Fibroblast of lung (primary cell): ENCODE measurements at places on chromosomes 4 and X. TPM values are rescaled to one million over a fixed set of nuclear protein-coding genes. Genes with fewer than 3 reads are reported as not detected.

SMARCA5 gene
- total RNA-seq = 49.6 and 53.3 TPM in 2 replicates

BTC gene
- 3.1 and 7.8 TPM in 2 replicates for total RNA-seq

- no peak for DNase-seq
Observed at GRCh38 chrX:150779385-150779784, 86.2 kb downstream of the MTMR1 start.

- DNase-seq = no peak
Observed at GRCh38 chrX:42366181-42366580, 411.8 kb downstream of the PPP1R2C start.

DNA sequence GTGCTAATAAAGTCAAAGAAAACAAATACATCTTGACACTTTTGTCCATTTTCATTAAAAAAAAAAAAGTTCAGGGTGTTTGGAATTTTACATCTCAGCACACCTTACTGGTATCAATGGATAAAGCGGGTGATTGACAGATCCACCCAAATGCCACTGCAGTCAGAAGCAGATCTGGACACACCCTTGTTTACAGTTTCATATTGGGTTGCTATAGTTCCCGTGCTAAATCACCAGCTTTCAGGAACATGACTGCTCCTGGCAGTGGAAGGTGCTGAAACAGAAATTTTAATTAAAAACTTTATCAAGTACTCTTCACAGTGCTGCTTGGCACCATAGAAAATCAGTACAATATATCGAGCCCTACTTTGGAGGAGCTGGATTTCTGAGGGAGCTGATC, 116.3 kb downstream of the STOX2 start:
- no peak for DNase-seq

- DNase-seq = no peak
Observed at GRCh38 chr4:159349332-159349731, 246.5 kb downstream of the RAPGEF2 start.

DNA sequence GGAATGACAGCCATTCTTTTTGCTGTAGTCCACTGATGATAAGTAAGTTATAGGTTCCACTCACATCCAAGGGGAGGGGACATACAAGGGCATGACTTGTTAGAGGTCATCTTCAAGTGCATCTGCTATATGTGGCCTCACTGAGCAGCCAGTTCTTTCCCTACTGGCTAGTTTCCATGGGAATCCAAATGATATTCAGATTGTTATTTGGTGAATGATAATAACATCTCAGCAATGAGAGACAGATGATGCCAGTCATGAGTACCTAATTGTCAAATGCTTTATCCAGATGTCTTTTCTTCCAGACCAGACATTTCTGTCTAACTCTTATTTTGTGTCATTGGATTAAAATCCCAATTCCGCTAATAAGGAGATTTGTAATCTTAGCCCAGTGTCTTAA, 460.4 kb upstream of the BOD1L1 start:
- DNase-seq = no peak

DNA sequence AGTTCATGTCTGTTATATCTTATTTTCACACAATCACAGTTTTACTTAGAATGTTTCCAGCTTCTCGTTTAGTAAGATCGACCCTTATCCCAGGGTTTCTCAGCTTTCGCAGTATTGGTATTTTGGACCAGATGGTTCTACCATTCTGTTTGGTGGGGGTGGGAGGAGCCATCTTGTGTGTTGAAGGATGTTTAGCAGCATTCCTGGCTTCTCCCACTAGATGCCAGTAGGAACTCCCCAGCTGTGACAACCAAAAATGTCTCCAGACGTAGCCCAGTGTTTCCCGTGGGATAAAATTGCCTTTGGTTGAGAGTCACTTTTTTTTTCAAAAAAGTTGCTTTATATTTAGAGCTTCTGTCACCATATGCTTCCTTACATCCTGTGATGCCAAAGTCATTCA, 90.9 kb upstream of the TLR2 start:
- DNase-seq = no peak

HUWE1 gene
- total RNA-seq = 85.5 and 146 TPM in 2 replicates

GRCh38 chrX:119667111-119667878, 25.7 kb downstream of the SEPTIN6 start:
- no peak for DNase-seq

CT45A1 gene
- total RNA-seq = not detected in 2 replicates

- peak; percentile 85 for DNase-seq
Observed at GRCh38 chrX:154398668-154399526, 720 bp downstream of the RPL10 start.

F11 gene
- not detected in 2 replicates for total RNA-seq

GAGE12E gene
- total RNA-seq = not detected in 2 replicates

DNA sequence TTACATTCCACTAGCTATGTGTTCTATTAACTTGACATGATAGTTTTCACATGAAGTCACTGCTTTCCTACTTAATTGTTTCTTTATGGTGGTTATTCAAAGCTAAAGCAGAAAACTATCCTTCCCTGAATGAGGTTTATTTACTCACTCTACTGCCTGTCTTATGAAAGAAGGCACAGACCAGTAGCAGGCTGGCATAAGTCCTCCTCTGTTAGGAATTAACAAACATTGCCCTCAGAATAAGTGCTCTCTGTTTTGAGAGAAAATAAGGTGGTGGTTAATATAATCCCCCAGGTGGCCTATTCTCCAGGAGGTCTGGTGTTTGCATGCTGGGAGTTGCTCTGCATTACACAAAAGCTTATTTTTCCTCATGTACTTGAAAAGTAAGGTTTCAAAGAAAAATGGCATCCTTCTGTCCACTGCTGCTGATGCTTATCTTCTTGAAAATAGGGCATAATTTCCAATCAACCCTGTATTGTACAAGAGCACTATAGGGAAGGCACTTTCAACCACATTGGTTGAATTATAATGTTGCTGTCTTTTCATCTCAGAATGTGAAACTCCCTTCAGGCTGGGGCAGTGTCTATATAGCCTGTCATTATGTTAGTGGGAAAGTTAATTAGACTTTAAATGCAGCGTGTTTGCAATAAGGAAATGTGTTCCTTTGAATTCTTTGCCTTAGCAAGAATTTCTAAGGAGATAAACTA, 119.7 kb upstream of the TBC1D9 start:
- DNase-seq = no peak

FREM3 gene
- total RNA-seq = not detected in 2 replicates

DNA sequence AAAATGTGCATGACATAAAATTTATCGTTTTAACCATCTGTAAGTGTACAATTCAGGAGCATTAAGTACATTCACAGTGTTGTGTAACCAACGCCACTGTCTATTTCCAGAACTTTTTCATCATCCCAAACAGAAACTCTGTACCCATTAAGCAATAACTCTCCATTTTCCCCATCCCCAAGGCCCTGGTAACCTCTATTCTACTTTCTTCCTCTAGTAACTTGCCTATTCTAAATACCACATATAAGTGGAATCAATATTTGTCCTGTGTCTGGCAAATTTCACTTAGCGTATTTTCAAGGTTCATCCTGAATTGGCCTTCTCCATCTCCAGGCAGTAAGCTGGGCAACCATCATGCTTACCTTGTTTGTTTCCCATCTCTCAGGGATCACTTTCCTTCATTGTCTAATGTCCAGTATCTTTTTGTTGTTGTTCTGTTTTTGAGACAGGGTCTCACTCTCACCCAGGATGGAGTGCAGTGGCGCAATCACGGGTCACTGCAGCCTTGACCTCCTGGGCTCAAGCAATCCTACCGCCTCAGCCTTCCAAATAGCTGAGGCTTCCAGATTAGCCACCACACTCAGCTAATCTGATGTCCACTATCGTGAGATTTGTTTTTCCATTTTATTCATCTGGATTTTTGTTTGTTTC, 17.7 kb upstream of the GRIPAP1 start:
- DNase-seq = peak; percentile 21

VCX3A gene
- not detected in 2 replicates for total RNA-seq

DNA sequence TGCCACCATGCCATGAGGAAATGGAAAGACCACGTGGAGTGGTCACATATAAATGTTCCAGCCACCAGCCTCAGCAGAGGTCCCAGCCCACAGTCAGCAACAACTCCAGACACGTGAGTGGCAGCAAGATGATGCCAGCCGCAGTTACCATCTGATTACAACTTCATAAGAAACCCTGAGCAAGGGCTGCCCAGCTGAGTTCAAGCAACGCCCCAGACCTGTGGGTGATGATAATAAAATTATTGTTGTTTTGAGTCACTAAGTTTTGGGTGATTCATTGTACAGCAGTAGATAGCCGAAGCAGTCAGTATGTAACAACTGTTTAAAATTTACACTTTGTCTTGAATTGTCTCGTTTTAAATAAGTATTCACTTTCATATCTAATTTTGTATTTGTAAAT, 5.8 kb upstream of the CCNG2 start:
- DNase-seq = no peak

- DNase-seq = no peak
Observed at GRCh38 chr4:146260521-146260920, 46.2 kb downstream of the REELD1 start.

- no peak for DNase-seq
Observed at GRCh38 chr4:185598846-185599552, 63.7 kb upstream of the PDLIM3 start.

- DNase-seq = peak; percentile 58
Observed at GRCh38 chr4:87093443-87094123, 126.8 kb downstream of the KLHL8 start.
